Caco-2 (cell line): ENCODE measurements at places on chromosomes 4 and X.

- peaks cover 58% of the 10 kb centered on the region for H3K4me1 ChIP-seq
- peak; percentile 54 for DNase-seq
- H3K27me3 ChIP-seq = no peaks in the 10 kb centered on the region
- H3K36me3 ChIP-seq = no peaks in the 10 kb centered on the region
- peak overlapping the region; percentile 81 for H3K27ac ChIP-seq
- 0 out of 2 replicates have a peak overlapping the region, but pooled peaks have one; percentile 5 for H3K4me3 ChIP-seq
Measured at GRCh38 chr4:4641661-4642495, 100.0 kb upstream of the STX18 start.

DNA sequence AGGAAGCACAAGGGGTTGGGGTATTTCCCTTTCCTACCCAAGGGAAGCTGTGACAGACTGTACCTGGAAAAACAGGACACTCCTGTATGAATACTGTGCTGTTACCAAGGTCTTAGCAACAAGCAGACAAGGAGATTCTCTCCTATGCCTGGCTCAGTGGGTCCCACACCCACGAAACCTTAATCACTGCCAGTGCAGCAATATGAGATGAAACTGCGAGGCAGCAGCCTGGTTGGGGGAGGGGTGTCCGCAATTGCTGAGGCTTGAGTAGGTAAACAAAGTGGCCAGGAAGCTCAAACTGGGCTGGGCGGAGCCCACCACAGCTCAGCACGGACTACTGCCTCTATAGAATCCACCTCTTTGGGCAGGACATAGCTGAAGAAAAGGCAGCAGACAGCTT is 197.7 kb downstream of the INPP4B start:
- DNase-seq = no peak
- H3K4me1 ChIP-seq = no peaks in the 10 kb centered on the region
- no peak overlapping the region for H3K27ac ChIP-seq
- H3K36me3 ChIP-seq = no peaks in the 10 kb centered on the region
- no peaks in the 10 kb centered on the region for H3K27me3 ChIP-seq
- no peak overlapping the region for H3K4me3 ChIP-seq

GRCh38 chr4:32219306-32220075 is 1499.3 kb downstream of the PCDH7 start:
- no peaks in the 10 kb centered on the region for H3K4me1 ChIP-seq
- H3K36me3 ChIP-seq = no peaks in the 10 kb centered on the region
- H3K27me3 ChIP-seq = no peaks in the 10 kb centered on the region
- no peak for DNase-seq

DNA sequence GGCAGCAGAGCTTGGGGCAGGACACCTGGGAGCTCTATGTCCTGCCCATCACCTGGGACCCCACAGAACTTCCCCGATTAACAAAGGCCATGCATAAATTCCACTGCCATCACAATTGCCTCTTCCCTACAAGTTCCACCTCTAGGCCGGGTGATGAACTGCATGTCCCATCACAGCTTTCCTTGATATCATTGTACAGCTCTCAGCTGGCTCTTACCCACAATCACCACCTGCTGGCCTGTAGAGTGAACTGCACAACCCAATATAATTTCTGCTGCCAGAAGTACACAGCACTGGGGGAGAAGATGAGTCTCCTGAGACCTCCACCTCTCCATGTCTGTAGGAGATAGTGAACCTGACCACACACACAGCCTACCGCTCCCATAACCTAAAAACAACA is 285.0 kb upstream of the AADAT start:
- no peak overlapping the region for H3K27ac ChIP-seq
- no peak overlapping the region for H3K4me3 ChIP-seq
- no peaks in the 10 kb centered on the region for H3K36me3 ChIP-seq
- DNase-seq = peak; percentile 44
- no peaks in the 10 kb centered on the region for H3K27me3 ChIP-seq
- H3K4me1 ChIP-seq = no peaks in the 10 kb centered on the region

- H3K27me3 ChIP-seq = no peaks in the 10 kb centered on the region
- no peak overlapping the region for H3K27ac ChIP-seq
- no peak for DNase-seq
- no peak overlapping the region for H3K4me3 ChIP-seq
- no peaks in the 10 kb centered on the region for H3K36me3 ChIP-seq
Measured at GRCh38 chr4:185625503-185625902, 90.2 kb upstream of the PDLIM3 start.

GRCh38 chrX:39730662-39731329 is 367.0 kb downstream of the BCOR start:
- H3K27me3 ChIP-seq = no peaks in the 10 kb centered on the region
- no peaks in the 10 kb centered on the region for H3K4me1 ChIP-seq
- H3K4me3 ChIP-seq = no peak overlapping the region
